ENCODE measurements at places on chromosomes 4 and X. TPM values are rescaled to one million over a fixed set of nuclear protein-coding genes. Genes with fewer than 3 reads are reported as not detected.

- no peak overlapping the region for H3K4me3 ChIP-seq
- H3K36me3 ChIP-seq = no peaks in the 10 kb centered on the region
- no peak overlapping the region for H3K27ac ChIP-seq
- DNase-seq = peak; percentile 58
- peaks cover 4% of the 10 kb centered on the region for H3K4me1 ChIP-seq
- H3K27me3 ChIP-seq = peaks cover 25% of the 10 kb centered on the region
Measured at GRCh38 chr4:186149872-186150271, 41.5 kb upstream of the CYP4V2 start.

- DNase-seq = no peak
- H3K36me3 ChIP-seq = no peaks in the 10 kb centered on the region
- H3K4me3 ChIP-seq = no peak overlapping the region
- H3K27me3 ChIP-seq = no peaks in the 10 kb centered on the region
Measured at GRCh38 chrX:103730796-103731493, 20.2 kb downstream of the TMEM31 start.

DNA sequence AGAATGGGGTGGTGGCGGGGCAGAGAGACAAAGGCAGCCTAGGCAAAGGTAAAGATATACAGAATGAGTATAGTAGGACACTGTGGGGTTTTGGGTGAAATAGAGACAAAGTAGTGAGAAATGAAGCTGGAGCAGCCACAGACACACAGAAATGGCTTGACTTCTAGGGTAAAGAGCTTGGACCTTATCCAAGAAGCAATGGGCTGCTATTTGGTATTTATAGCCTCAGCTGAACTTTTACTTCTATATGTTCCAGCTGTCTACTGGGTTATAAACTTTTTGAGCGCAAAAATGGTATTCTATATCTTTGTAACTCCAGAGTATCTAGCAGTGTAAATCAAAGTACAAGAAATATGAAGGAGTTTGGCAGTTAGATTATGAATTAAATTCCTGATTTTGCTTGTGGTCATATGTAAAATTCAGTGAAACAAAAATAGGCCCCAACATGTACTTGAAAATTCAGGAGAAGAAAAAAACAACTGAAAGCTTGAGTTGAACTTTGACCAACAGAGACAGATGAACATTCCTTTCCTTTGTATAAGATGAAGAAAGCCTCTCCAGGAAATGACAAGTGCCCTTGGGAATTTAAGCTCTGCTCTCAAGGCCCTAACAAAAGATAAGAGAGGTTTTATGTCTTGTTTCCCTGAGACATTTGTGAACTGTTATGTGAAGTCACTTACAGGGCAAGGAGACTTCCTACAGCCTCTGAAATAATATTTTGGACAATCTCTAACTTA is 354.1 kb downstream of the CHIC1 start:
- no peak for DNase-seq
- no peaks in the 10 kb centered on the region for H3K4me1 ChIP-seq
- no peaks in the 10 kb centered on the region for H3K36me3 ChIP-seq
- no peak overlapping the region for H3K4me3 ChIP-seq
- no peaks in the 10 kb centered on the region for H3K27me3 ChIP-seq

- H3K27ac ChIP-seq = no peak overlapping the region
- H3K4me1 ChIP-seq = no peaks in the 10 kb centered on the region
Measured at GRCh38 chr4:53431052-53431451, 53.6 kb downstream of the FIP1L1 start.

DNA sequence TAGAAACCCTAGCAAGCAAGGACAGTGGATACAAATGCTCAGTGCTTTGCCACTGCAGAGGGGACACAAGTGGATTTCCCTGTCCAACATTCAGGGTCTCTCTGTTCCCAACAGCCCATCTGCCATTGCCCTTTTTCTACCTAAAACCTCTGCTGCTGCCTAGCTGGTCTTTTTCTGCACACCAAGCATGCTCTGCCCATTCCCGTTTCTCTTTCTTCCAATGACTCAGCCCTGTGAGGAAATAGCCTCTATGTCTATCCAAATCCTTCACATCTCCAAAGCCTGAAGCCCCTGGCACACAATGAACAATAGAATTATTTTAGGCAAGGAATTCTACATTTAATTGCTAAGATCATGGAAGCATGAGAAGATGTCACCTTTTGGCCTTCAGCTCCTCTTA is 5.7 kb upstream of the AMELX start:
- no peaks in the 10 kb centered on the region for H3K27me3 ChIP-seq
- H3K27ac ChIP-seq = no peak overlapping the region
- peaks cover 8% of the 10 kb centered on the region for H3K4me1 ChIP-seq
- peaks cover 7% of the 10 kb centered on the region for H3K36me3 ChIP-seq

DNA sequence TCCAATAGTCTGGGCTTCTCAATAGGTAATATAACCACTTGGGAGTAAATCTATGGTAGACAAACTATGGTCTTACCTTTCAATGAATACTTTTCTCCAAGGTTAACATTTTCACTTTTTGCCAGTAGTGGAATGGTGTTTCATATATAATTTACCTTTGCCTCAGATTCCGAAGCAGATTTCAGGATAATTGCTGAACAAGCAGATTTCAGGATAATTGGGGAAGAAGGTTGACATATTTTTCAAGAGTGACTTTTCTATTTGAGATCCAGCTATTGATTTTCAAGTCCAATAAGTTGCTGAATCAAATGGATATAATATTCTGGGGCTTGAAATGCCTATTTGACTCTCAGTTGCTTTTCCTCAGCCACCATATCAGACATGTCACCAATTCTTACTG is 63.6 kb downstream of the SYTL5 start:
- no peaks in the 10 kb centered on the region for H3K27me3 ChIP-seq
- H3K4me1 ChIP-seq = no peaks in the 10 kb centered on the region
- DNase-seq = no peak
- H3K27ac ChIP-seq = no peak overlapping the region
- H3K4me3 ChIP-seq = no peak overlapping the region

GRCh38 chr4:2331519-2332200 is 69.8 kb upstream of the MXD4 start:
- peaks cover 26% of the 10 kb centered on the region for H3K36me3 ChIP-seq
- peaks cover 7% of the 10 kb centered on the region for H3K4me1 ChIP-seq
- H3K27ac ChIP-seq = no peak overlapping the region

GRCh38 chrX:72652082-72652481 is 62.0 kb downstream of the PHKA1 start:
- H3K36me3 ChIP-seq = 0 out of 3 replicates have a peak, but pooled peaks cover 4% of the 10 kb centered on the region
- no peak overlapping the region for H3K27ac ChIP-seq
- no peak for DNase-seq
- no peak overlapping the region for H3K4me3 ChIP-seq
- H3K4me1 ChIP-seq = no peaks in the 10 kb centered on the region

TRAM1L1 gene
- 0.07 TPM for polyA plus RNA-seq

BEND4 gene
- not detected for polyA plus RNA-seq
